ENCODE measurements at places on chromosomes 2 and 18. TPM values are rescaled to one million over a fixed set of nuclear protein-coding genes. Genes with fewer than 3 reads are reported as not detected.
A peak's percentile ranks its signal among the peaks of the same experiment; 100 is the strongest.

Gene LOXL3
- 0.21 TPM for polyA plus RNA-seq

Gene MSTN
- 0.10 TPM for polyA plus RNA-seq

Gene IL37
- 0.73 TPM for polyA plus RNA-seq

Gene CYP27C1
- 7.9 TPM for polyA plus RNA-seq

Gene LTBP1
- polyA plus RNA-seq: 9.3 TPM

Gene ABCB11
- polyA plus RNA-seq: 0.03 TPM

Gene RAX
- polyA plus RNA-seq: not detected

Gene DLX1
- 0.68 TPM for polyA plus RNA-seq

- no peak overlapping the region for H3K4me3 ChIP-seq
- no peak overlapping the region for H3K27ac ChIP-seq
- peaks cover 2% of the 10 kb centered on the region for H3K36me3 ChIP-seq
- H3K27me3 ChIP-seq: no peaks in the 10 kb centered on the region
- peaks cover 27% of the 10 kb centered on the region for H3K4me1 ChIP-seq
Measured at GRCh38 chr2:20444993-20445910, 1.6 kb upstream of the RHOB start.

DNA sequence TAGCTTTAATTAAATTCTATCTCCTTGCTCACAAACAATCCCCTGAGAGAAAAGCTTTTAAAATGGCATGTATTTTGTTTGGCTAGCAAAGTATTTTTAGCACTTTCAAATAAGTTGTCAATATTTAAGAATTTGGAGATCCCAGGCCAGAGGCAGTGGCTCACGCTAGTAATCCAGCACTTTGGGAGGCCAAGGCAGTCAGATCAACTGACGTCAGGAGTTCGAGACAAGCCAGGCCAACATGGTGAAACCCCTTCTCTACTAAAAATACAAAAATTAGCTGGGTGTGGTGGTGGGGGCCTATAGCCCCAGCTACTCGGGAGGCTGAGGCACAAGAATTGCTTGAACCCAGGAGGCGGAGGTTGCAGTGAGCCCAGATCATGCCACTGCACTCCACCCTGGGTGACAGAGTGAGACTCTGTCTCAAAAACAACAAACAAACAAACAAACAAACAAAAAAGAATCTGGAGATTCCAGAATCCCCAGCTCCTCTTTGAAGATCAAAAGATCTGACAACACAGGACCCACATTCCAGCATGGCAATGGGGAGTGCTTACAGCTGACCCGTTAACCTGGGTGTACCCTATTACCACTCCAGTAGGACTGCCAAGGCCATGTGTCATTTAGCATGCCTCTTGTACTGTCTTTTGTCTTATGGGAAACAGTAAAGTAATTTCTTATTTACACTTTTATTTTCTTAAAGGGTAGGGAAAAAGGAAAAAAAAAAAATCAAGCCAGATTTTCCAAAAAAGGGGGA, 21.9 kb downstream of the SLC40A1 start:
- H3K36me3 ChIP-seq: no peaks in the 10 kb centered on the region
- peaks cover 7% of the 10 kb centered on the region for H3K4me1 ChIP-seq
- H3K27me3 ChIP-seq: no peaks in the 10 kb centered on the region
- H3K4me3 ChIP-seq: no peak overlapping the region
- H3K27ac ChIP-seq: no peak overlapping the region
- no peak for DNase-seq

- no peak overlapping the region for H3K27ac ChIP-seq
- no peak for DNase-seq
- H3K4me1 ChIP-seq: no peaks in the 10 kb centered on the region
- H3K27me3 ChIP-seq: no peaks in the 10 kb centered on the region
Measured at GRCh38 chr2:187213798-187214197, 234.3 kb downstream of the CALCRL start.

DNA sequence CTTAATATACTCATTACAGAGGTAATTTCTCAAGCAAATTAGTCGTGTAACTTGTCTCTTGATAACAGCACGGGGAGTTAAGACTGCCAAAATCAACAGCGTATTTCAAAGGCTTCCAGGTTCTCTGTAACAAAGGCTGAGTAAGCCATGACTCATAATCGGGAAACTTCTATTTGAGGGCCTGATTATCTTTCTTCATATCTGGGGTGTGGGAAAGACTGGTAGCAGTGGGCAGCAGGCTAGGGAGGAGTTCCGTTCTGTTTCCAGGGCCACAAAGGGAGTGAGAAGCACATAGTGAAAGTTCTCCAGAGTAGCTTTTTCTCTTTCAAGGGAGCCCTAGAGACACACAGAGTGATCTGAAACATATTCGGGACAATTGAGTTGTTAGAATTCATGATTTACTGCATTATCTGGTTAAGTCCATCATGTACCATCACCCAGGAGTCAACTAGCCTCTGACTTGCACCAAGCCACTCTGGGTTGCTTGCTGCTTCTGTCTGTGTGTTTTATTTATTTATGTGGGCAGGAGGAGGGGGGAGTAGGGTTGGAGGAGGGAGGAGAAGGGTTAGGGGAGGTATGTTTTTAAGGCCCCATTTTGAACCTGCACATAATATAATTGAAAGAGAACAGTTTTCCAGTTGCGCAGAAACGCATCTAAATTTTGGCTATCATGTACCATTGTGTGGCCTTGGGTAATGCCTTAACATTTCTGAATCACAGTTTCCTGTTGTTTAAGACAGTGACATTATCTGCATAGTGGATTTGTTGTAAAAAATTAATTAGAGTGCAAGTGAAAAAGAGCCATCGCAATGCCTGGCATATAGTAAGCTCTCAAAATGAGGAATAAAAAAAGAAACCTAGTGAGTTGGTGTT, 80.5 kb upstream of the ITPRID2 start:
- H3K4me3 ChIP-seq: no peak overlapping the region
- H3K27me3 ChIP-seq: no peaks in the 10 kb centered on the region
- peak overlapping the region; percentile 83 for H3K27ac ChIP-seq
- no peaks in the 10 kb centered on the region for H3K36me3 ChIP-seq
- peaks cover 28% of the 10 kb centered on the region for H3K4me1 ChIP-seq

DNA sequence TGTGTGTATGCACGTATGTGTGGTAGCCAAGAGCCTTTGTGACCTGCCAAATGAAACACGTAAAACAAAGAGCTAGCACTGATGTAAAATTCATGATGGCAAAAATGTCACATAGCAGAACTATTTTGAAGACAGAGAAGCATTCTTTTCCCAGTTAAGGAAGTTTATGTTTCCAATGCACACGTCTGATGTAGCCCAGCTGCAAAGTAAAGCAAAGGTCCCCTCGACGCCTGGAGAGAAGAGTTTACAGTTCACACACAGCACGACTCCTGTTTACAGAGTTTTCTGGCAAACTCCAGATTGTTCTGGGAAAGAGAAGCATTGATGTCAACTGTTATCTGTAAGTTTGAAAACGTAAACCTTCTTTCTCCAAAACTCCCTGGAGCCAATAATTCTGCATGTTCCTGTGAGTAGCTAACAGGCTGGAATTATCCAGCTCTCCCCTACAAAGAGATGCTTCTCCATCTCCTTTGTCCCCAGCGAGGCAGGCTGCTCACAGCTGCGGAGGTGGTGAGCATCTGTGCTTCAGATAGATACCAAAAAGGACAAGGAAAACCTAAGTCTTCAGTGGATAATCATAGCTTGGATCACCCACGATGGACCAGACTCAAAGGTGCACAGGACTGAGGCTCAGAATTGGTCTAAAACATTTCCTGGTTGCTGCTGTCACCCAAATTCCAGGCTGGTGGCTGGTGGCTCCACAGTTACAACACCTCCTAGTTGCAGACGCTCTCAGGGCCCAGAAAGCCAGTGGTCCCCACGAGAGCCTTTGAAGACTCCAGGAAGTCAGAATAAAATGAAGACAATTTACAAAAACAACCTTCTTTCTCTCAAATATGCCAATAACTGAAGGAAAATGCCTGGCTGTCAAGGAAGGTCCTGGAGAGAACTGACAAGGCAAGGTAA, 87.4 kb downstream of the COL6A3 start:
- DNase-seq: no peak
- peaks cover 24% of the 10 kb centered on the region for H3K27me3 ChIP-seq
- no peaks in the 10 kb centered on the region for H3K36me3 ChIP-seq
- no peak overlapping the region for H3K4me3 ChIP-seq
- no peak overlapping the region for H3K27ac ChIP-seq
- H3K4me1 ChIP-seq: no peaks in the 10 kb centered on the region

GRCh38 chr2:199452260-199452990, 5.3 kb downstream of the SATB2 start:
- H3K4me1 ChIP-seq: peaks cover 12% of the 10 kb centered on the region
- peaks cover 23% of the 10 kb centered on the region for H3K27me3 ChIP-seq
- DNase-seq: no peak

DNA sequence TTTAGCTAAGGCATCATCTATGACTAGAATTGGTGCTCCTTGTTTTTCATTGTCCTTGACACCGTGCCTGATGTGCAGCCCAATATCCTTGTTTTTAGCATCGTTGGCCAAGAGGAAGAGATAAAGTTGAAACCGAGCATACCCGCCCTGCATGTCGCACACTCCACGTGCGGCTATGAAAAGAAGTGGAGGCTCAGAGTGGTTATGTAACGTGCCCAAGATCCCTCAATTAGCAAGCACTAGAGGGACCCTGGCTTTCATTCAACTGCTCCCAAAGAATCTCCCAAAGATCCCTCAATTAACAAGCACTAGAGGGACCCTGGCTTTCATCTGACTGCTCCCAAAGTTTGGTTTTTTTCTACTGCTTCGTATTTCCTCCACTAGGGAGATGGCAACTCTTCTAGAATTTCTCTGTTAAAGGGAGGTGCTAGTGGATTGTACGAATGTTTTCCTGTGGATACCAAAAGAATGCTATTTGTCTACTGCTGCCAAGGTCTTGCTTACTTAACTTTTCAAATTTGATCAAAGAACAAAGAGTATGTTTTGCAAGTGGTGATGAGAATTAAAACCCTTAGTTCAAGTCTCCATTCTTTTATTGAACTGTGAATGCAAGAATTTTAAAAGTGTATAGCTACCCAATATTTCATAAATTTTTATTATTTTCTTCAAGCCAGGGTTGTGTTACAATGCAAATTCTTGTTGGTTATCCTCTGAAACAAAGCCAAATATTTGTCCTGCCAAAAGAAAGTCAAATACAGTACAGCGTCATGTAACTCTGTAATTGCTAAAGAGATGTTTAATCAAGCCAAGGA, 92.1 kb downstream of the AOX1 start:
- no peak overlapping the region for H3K4me3 ChIP-seq
- no peak overlapping the region for H3K27ac ChIP-seq
- H3K27me3 ChIP-seq: peaks cover 6% of the 10 kb centered on the region
- no peak for DNase-seq
- H3K4me1 ChIP-seq: no peaks in the 10 kb centered on the region

DNA sequence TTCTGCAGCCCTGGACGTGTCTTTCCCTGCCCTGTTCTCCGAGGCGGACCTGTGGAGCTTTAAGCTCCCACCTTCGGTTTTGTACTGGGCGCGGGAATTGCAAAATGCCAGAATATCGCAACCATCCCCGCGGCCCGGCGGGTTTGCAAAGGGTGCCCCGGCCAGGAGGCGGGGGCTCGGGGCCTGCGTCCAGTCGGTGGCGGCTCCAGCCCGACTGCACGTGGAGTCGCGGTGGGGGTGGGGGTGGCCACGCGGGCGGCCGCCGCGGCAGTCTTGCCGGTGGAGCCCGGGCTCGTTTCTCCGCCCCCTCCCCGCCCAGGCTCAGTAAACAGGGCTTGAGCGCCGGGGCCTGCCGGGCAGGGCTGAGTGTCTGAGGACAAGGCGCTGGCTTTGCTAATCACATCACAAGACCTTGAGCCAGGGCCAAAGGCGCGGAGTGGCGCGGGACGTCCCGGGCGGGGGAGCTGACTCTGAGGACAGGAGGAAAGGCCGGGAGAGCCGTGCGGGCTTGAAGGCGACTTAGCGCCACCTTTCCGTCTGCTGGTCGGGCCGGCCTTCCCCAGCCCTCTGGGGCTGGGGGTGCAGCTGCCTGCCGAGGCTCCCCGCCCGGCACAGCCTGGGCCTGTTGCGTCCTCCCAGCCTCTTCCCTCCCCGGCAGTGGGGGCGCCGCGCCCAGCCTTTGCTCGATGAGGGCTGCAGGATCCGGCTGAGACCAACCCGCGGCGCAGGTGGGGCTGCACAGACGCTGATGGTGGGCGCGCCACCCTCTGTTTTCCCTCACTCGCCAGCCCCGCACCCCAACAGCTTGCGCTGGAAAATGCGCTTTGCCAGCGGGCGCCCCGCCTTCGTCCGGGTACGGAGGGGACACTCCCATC, 786 bp upstream of the ZFP36L2 start:
- peaks cover 22% of the 10 kb centered on the region for H3K36me3 ChIP-seq
- peak overlapping the region; percentile 93 for H3K27ac ChIP-seq
- H3K4me3 ChIP-seq: peak overlapping the region; percentile 78
- H3K4me1 ChIP-seq: peaks cover 19% of the 10 kb centered on the region
- no peaks in the 10 kb centered on the region for H3K27me3 ChIP-seq

All from keratinocyte (primary cell).